Amniotic epithelial cell (primary cell): ENCODE measurements at places on chromosomes 6 and 20.

DNA sequence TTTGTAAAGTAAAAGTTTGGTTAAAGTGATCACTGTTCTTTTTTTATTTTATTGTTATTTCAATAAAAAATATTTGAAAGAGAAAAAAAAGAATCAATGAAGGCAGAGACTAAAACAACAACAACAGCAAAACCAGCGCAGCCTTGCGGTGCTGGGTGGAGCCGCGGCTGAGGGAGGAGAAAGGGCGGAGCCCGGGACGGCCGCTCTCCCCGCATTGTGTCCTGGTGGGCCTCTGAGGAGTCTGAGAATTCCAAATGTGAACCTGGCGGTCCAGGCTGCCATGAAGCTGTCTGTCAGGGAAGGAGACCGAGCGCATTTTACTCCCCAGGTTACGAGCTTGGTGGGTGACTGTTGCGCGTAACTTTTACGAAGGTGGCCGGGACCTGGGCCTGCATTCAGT, 43.2 kb downstream of the TMEM242 start:
- DNase-seq = no peak

GRCh38 chr6:53363341-53364079, 14.8 kb upstream of the ELOVL5 start:
- DNase-seq = no peak

DNA sequence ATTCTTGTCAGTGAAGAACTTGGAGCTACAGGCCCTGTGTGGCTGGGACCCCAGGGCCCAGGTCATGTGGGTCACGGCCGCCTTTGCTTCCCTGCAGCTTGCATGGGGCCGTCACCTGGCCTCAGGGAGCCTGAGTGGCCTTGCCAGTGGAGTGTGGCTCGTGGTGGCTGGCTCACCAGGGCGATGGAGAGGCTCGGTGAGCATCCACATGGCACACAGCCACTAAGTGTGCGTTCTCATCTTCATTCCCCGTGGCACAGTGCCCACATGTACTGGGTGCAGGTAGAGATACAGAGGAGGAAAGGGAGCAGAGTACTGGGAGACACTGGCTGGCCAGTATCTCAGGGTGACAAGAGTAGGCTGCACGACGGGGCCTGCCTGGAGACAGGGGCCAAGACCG, 21.5 kb downstream of the MANBAL start:
- no peak for DNase-seq

DNA sequence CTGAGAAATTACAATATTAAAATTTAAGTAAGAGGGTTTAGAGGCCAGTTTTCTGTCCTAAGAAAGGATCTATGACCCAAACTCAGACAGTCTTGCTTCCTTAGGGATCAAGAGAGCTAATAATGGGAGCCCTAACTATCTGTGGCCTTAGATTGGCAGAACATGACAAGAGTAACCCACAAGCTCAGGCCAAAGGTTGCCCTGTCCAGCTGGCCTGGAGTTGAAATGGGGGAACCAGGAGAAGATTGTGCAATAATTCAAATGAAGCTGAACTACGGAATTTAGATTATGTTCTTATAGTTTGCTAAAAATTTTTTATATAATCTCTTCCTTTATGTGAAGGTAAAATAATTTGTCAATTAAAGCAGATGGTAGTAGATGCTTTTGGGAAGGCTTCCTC, 26.4 kb downstream of the LAMA4 start:
- DNase-seq = no peak

- DNase-seq = peak; percentile 24
These were observed at the start of gene HLA-DQB1 for GRCh38 chr6:32666420-32667300. Gene HLA-DQB1, minus strand, starts transcription at chr6:32666657. Its CDS starts 50 bp downstream, at chr6:32666607.

DNA sequence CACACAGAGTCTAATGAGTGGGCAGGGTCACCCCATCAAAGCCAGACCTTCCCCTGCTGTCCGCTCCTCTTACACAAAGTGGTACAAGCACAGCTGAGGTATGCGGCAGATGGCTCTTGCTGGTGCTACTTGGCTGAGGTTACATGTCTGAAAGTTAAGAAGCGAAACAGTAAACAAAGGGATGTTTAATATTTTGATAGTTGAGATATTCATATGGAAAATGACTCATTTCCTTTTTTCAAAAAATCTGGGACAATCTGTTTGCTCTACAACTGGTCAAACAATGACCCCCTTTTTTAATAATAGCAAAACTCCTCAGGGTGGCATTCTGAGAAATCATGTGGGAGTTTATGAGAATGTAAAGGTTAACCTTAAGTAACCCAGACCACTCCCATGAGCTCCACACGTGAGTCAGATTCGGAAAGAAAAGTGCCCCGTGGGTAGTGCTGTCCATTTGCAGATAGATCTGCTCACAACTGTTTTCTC, 245.3 kb downstream of the TBXT start:
- DNase-seq = peak; percentile 25

- peak; percentile 21 for DNase-seq
These were observed 53.7 kb downstream of the BMP7 start for GRCh38 chr20:57212534-57213276.

DNA sequence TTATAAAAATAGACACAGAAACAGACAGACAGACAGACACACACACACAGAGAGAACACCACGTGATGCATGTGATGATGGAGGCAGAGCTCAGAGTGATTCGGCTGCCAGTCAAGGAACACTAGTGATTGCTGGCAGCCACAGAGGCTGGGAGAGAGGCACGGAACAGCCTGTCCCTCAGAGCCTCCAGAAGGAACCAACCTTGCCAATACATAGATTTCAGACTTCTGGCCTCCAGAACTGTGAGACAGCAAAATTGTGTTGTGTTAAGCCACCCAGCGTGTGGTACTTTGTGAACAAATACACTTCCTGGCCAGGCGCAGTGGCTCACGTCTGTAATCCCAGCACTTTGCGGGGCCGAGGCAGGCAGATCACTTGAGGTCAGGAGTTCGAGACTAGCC, 9.5 kb upstream of the PARD6B start:
- DNase-seq = peak; percentile 81

DNA sequence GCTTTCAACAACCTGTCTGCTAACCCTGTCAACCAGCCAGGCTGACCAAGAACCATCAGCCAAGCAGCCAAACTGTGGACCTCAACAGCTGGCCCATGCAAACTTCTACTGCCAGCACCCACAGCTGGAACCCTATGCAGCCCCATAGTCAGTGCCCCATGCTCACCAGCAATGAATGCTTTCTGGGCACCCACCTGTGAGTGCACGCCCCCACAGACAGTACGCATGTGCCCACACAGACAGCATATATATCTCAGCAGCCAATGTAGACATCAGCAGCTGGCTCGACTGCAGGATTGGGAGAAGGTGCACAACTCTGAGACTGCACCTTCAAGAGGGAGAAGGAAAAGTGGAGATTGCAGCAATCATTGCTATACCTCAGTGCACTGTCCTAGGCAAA, 1534.6 kb downstream of the GRIK2 start:
- DNase-seq = no peak

DNA sequence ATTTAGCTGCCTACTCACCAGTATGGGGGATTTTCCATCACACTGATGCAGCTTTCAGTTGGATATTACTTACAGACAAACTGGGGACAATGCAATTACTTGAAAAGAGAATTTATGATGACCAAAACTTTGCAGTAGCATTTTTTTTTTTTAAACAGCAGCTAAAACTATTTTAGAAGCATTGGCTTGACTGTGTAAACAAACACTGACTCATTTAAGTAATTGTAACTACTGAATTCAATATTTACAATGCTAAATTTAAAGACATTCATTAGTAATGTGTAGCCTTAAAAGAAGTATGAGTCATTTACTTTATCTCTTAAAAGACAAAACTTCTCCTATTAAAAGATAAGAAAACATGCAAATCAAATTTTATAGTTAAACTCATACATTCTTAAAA, 295.9 kb upstream of the FERMT1 start:
- DNase-seq = no peak

- no peak for DNase-seq
These were observed 1188.0 kb downstream of the GRIK2 start for GRCh38 chr6:102581378-102582124.

DNA sequence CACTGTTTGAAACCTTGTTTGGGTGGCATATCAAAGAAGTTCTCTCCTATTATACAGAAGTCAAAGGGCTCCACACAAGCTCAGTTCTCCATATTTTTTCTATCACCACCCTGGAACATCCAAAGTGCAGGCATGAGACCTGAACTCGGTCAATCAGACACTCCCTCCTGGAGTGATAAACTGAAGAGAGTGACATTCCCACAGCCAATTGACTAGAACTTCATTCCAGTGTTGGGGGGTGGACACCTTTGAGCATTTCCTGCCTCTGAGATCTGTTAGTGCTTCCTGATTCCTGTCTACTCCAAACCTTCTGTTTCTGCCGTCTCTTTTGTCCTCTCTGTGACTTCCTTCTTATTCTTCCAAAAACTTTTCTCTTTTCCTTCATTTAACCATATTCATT, 220.7 kb upstream of the NOX3 start:
- DNase-seq = no peak

- no peak for DNase-seq
These were observed 699.1 kb downstream of the QKI start for GRCh38 chr6:164113637-164114036.

DNA sequence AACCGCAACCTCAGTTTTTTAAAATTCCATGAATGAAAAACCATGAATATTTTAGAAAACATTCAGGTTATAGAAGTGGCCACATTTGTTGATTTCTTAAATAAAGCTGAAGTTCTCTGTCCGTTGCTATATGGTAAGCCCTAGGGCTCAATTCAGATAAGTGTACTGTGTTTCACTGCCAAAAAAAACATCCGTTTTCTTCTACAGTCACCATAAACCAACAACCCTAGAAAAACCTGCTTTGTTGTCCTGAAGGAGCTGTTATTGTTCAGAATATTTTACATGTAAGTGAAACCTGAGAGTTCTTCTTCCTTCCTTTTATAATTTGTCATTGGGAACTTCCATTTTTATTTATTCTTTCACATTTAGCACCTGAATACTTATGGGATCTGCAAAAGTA, 274.1 kb downstream of the TFAP2A start:
- no peak for DNase-seq

GRCh38 chr6:149335924-149336608, 18.6 kb downstream of the TAB2 start:
- DNase-seq = peak; percentile 95

DNA sequence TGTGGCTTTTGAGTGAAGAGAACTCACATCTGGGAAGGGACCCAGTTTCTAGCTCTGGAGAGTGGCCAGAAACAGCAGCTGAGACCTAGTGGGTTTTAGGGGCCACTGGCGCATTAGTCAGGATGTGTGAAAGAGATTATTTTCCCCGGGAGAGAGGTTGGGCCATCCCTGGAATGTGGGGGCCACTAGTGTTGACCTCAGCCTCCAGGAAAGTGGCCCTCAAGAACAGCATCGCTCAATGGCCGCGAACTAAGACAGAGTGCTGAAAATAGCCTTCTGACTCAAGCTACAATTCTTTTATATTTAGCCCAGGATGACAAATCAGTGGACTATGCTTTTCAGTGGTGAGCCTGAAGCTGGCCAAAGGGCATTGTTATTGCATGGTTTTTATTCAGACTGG, 210.4 kb upstream of the RNF24 start:
- peak; percentile 92 for DNase-seq

DNA sequence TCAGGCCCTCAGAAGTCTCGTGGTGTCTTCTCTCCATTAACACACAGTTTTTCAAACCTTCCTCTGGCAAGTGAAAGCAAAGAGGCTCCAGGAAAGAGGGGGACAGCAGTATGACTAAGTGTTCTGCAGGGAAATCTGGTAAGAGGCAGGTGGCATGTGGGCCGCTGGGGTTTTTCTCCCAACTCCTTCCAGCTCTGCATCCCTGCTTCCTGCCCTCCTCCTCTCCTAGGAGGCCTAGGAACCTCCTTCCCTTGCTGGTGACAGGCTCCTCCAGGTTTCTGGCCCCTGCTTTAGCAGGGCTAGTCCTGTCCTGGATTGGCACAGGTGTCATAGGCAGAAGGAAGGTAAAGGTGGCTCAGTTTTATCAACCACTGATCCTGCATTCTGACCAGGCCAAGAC, 7.6 kb upstream of the ITCH start:
- DNase-seq = no peak

- DNase-seq = no peak
These were observed 83.2 kb upstream of the PAX1 start for GRCh38 chr20:21622097-21622857.
